ENCODE measurements at places on chromosomes 5 and 9. TPM values are rescaled to one million over a fixed set of nuclear protein-coding genes. Genes with fewer than 3 reads are reported as not detected.

The ARHGEF37 gene
- 7.0 TPM for total RNA-seq

The SLC1A3 gene
- total RNA-seq, result 12.9 TPM

The PCDHA13 gene
- not detected for total RNA-seq

The SHISAL2B gene
- not detected for total RNA-seq

The LTC4S gene
- 5.0 TPM for total RNA-seq

The STC2 gene
- 97.3 TPM for total RNA-seq

The COL5A1 gene
- 0.30 TPM for total RNA-seq

The CTNND2 gene
- not detected for total RNA-seq

The HTR4 gene
- total RNA-seq, result not detected

The GLT6D1 gene
- total RNA-seq, result not detected

The MAP1B gene
- 8.9 TPM for total RNA-seq

The NUTM2F gene
- total RNA-seq, result not detected

The BHMT2 gene
- 0.20 TPM for total RNA-seq

The MARCOL gene
- total RNA-seq, result not detected

The UBAP2 gene
- 51.3 TPM for total RNA-seq

The SOHLH1 gene
- total RNA-seq, result not detected

The ENC1 gene
- 30.0 TPM for total RNA-seq

The NTRK2 gene
- total RNA-seq, result not detected
